ENCODE measurements at places on chromosomes 12 and 14.

DNA sequence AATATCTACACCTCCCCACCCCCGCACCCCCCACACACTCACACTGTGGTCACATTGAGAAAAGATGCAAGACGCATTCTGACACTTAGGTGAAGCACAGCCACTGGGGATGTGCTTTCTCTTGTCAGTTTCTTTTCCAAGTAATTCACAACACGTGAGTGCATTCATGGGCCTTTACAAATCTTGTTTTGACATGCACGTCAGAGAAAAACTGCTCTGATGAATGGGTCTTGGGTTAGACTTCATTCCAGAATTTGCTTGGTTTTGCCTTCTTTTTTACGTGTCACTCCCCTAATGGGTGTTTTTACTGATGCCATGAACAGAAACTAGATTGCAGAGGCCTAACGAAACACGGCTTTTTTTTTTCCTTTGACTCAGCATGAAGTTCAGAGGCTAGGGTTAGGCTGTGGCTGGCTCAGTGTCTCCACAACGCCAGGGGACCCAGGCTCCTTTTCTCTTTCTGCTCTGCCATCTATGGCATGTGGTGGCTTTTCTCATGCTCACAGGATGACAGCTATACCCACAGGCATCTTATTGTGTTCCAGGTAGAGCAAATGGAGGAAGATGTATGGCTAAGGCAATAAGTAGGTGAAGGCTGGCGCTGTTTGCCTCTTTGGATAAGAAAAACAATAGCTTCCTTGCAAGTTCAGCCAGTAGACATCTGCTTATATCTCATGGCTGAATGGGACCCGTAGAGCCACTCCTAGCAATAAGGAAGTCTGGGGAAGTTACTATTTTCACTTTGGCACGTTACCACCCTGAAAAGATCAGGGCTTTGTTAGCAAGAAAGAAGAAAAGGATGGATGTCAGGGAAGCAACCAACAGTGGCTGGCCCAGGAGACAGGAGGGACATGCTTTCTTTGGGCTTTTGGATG is 253.3 kb downstream of the SLC15A4 start:
- no peak for DNase-seq
- H3K27ac ChIP-seq: peak overlapping the region; percentile 46
- H3K27me3 ChIP-seq: no peaks in the 10 kb centered on the region
- no peaks in the 10 kb centered on the region for H3K4me1 ChIP-seq
- H3K36me3 ChIP-seq: no peaks in the 10 kb centered on the region

GRCh38 chr14:37596790-37597472 is 1.5 kb downstream of the TTC6 start:
- H3K27me3 ChIP-seq: peaks cover 79% of the 10 kb centered on the region
- DNase-seq: no peak
- no peak overlapping the region for H3K4me3 ChIP-seq

DNA sequence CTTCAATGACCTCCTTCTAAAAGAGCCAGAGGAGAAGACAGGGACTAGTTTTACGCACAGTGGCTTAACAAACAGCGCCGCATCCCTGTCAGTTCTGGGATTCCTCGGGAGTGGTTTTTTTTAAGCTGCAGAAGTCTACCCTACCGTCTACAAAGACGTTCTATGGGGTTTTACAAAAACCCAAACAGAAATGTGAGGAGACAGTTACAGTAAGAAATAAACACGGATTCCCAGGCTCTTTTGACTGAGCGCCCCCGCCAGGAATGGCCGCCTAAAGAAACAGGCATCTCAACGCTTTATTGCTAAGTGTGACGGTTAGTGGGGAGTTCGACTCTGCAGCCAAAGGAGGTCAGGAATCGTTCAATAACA is 484 bp downstream of the ALKBH1 start:
- peak overlapping the region; percentile 91 for H3K4me3 ChIP-seq
- H3K27ac ChIP-seq: peak overlapping the region; percentile 92
- H3K4me1 ChIP-seq: peaks cover 34% of the 10 kb centered on the region
- no peaks in the 10 kb centered on the region for H3K27me3 ChIP-seq

- H3K4me3 ChIP-seq: peak overlapping the region; percentile 96
- no peaks in the 10 kb centered on the region for H3K27me3 ChIP-seq
- H3K4me1 ChIP-seq: peaks cover 36% of the 10 kb centered on the region
- peaks cover 20% of the 10 kb centered on the region for H3K36me3 ChIP-seq
- DNase-seq: peak; percentile 10
These were observed 412 bp upstream of the SNW1 start for GRCh38 chr14:77761205-77761931.

- peaks cover 9% of the 10 kb centered on the region for H3K36me3 ChIP-seq
- no peaks in the 10 kb centered on the region for H3K27me3 ChIP-seq
- peak overlapping the region; percentile 81 for H3K27ac ChIP-seq
- peak; percentile 58 for DNase-seq
These were observed 297.5 kb downstream of the RPAP3 start for GRCh38 chr12:47408171-47408871.

DNA sequence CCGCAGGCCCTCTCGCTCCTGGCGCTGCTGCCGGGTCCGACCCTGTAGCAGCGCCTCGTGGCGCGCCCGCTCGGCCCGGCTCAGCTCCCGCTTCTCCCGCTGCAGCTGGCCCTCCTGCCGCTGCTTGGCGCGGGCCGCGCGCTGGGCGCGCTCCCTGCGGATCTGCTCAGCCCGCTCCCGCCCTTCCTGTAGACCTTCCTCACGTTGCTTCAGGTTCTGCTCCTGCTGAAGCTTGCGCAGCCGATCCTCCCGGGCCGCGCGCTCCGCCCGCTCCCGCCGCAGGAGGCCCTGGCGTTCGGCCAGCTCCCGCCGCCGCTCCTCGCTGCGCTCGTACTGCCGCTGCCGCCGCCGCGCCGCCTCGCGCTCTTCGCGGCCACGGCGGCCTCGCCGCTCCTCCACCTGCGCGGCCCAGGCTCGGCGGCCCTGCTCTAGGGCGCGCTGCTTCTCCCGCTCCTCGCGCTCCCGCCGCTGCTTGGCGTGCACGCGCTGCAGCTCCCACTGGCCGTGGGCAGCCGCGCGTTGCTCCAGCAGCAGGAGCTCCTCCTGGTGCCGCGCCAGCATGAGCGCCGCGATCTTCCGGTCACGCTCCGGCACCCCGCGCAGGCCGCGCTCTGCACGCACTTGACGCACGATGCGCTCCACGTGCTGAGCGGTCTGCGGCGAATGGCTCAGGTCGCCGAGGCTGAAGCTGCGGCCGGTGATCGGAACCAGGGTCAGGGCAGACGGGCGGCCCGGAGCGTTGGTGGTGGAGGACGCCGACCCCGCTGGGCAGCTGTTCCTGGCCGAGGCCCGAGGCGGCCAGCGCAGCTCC is 2.4 kb downstream of the CCDC177 start:
- H3K4me1 ChIP-seq: peaks cover 14% of the 10 kb centered on the region
- H3K27me3 ChIP-seq: peaks cover 74% of the 10 kb centered on the region

DNA sequence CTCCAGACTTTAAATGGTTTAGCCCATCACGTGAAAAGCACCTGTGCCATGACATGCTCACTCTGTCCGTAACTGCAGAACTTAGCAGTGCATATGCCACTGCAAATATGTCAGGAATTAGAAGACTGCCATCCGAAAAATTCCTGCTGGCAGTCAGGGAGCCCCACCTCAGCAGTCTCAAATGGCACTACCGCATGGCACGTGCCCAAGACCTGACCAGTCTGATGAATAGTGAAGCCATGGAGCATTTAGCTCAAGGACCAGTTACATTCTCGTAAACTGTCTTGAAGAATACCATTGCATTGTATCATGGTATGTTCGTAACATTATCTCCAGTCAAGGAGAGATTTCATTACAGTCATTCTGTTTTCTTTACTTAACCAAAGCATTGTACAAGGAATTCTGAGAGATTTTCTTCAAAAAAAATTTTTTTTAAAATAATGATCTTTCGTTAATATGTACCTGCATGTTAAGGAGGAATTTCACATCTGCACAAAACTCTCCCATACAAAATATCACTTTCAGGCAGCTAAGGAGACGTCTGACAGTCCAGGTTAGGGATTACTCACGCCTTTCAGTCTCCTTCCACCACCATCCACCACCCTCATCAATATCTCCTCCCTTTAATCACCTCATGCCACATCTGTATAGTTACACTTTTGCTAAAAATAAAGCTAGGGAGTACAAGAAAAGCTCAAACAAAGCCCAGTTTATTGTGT is 138.5 kb downstream of the ANO2 start:
- no peak overlapping the region for H3K4me3 ChIP-seq
- no peak for DNase-seq
- H3K36me3 ChIP-seq: no peaks in the 10 kb centered on the region
- no peaks in the 10 kb centered on the region for H3K4me1 ChIP-seq
- no peaks in the 10 kb centered on the region for H3K27me3 ChIP-seq

- H3K27ac ChIP-seq: peak overlapping the region; percentile 86
- peak overlapping the region; percentile 72 for H3K4me3 ChIP-seq
- H3K27me3 ChIP-seq: peaks cover 26% of the 10 kb centered on the region
- H3K36me3 ChIP-seq: no peaks in the 10 kb centered on the region
- DNase-seq: no peak
These were observed 2.4 kb downstream of the TMEM121 start for GRCh38 chr14:105528586-105529318.

DNA sequence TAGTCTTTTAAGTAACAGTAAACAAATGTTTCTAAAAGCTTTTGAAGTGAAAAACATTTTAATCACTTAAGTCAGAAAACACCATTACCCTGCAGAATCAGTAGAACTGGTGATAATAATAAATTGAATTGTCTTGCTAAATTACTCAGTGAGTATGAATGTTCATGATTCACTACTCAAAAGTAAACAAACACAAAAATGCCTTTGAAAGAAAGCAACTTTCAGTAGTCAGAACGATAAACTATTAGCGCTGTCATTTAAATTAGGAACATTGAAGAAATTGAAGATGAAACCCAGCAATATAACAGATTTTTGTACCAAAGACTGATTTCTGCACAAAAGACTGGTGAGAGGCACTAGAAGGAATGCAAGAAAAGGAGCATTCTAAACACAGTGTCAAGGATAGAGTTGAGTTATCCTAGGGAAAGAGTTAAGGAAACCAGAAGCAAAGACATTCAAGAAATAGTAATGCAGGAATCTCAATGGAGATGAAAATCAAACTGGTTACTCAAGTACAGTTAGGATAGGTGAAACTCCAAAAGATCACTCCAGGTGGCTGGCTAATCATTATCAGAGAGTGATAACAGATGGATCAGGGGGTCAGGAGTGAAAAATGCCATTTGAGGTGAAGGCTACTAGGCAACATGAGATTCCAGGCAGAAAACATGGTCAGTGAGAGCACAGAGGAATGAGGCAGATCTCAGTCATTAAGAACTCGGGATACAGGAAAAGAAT is 77.4 kb upstream of the ALG10 start:
- H3K27me3 ChIP-seq: no peaks in the 10 kb centered on the region
- no peaks in the 10 kb centered on the region for H3K4me1 ChIP-seq
- H3K4me3 ChIP-seq: no peak overlapping the region
- no peak overlapping the region for H3K27ac ChIP-seq
- H3K36me3 ChIP-seq: no peaks in the 10 kb centered on the region
- DNase-seq: no peak

- H3K36me3 ChIP-seq: no peaks in the 10 kb centered on the region
- H3K27ac ChIP-seq: no peak overlapping the region
- H3K27me3 ChIP-seq: peaks cover 3% of the 10 kb centered on the region
- H3K4me3 ChIP-seq: no peak overlapping the region
- DNase-seq: no peak
These were observed 47.9 kb upstream of the NTF3 start for GRCh38 chr12:5384015-5384414.

GRCh38 chr14:65290830-65291229 is 121.7 kb upstream of the FUT8 start:
- peak overlapping the region; percentile 74 for H3K27ac ChIP-seq
- H3K27me3 ChIP-seq: no peaks in the 10 kb centered on the region
- DNase-seq: no peak
- peaks cover 60% of the 10 kb centered on the region for H3K4me1 ChIP-seq

DNA sequence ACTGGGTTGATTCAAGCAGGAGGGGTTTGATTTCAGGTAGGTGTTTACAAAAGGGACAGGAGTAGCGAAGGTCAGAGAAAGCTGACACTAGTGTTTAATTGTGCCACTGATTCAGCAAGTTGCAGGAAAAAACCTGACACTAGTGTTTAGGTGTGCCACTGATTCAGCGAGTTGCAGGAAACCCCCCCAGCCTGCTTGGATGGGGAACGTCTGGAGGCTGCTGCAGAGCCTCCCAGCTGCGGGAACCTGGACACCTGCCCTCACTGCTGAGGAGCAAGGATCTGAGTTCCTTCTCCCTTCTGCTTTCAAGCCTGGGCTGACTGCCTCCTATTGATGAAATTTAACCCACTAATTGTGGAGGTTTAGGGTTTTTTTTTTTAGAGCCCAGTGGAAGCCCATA is 84.2 kb downstream of the AVPR1A start:
- no peak for DNase-seq
- no peaks in the 10 kb centered on the region for H3K27me3 ChIP-seq
- H3K36me3 ChIP-seq: no peaks in the 10 kb centered on the region
- H3K4me3 ChIP-seq: no peak overlapping the region
- no peaks in the 10 kb centered on the region for H3K4me1 ChIP-seq
- no peak overlapping the region for H3K27ac ChIP-seq

GRCh38 chr12:70798016-70798783 is 122.3 kb downstream of the PTPRR start:
- H3K4me3 ChIP-seq: no peak overlapping the region
- no peak for DNase-seq
- no peak overlapping the region for H3K27ac ChIP-seq
- H3K4me1 ChIP-seq: no peaks in the 10 kb centered on the region
- H3K36me3 ChIP-seq: no peaks in the 10 kb centered on the region

DNA sequence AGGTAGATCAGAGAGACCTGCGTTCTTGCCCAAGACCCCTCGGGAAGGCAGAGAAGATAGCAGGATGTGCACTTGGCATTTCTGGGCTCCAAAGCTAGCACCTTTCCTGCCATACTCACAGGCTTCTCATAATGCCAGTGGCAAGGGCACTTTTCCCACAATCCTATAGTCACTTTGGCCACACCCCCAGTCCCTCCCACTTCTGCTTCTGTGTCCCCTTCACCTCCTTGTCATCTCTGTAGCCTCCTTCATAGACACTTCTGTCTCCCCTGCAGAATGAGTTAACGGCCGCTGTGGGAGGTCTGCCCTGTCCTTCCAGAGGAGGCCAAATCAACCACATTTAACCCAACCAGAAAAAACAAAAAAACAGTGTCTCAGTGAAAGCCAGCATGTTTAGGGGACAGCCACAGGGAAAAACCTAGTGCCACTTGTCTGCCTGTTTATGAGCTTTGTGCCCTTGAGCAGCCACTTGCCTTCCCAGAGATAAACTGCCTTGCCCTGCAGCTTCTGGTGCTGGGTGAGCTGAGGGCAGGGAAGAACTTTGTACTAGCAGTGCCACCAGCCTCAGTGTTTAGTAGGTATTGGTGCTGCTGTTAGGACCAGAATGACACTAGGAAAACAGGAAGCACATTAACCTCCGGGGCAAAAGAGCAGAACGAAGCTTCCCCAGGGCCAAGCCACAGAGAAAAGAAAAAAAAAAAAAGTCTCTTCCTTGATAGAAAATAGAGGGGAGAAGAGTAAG is 193.0 kb upstream of the PWP1 start:
- no peaks in the 10 kb centered on the region for H3K27me3 ChIP-seq
- no peak overlapping the region for H3K4me3 ChIP-seq
- no peak for DNase-seq

Data from activated CD4-positive, alpha-beta T cell treated with anti-CD3 and anti-CD28 coated beads, Interleukin-2, amount 10 ng/mL, durations not matched to agents 7 days and 5 days (primary cell).